Stimulated activated CD4-positive, alpha-beta T cell treated with anti-CD3 and anti-CD28 coated beads, Interleukin-12 subunit alpha, Interleukin-12 subunit beta, amount 100 ng/mL, for 48 hours (primary cell): ENCODE measurements at places on chromosomes 1 and 21.
A peak's percentile ranks its signal among the peaks of the same experiment; 100 is the strongest.

DNA sequence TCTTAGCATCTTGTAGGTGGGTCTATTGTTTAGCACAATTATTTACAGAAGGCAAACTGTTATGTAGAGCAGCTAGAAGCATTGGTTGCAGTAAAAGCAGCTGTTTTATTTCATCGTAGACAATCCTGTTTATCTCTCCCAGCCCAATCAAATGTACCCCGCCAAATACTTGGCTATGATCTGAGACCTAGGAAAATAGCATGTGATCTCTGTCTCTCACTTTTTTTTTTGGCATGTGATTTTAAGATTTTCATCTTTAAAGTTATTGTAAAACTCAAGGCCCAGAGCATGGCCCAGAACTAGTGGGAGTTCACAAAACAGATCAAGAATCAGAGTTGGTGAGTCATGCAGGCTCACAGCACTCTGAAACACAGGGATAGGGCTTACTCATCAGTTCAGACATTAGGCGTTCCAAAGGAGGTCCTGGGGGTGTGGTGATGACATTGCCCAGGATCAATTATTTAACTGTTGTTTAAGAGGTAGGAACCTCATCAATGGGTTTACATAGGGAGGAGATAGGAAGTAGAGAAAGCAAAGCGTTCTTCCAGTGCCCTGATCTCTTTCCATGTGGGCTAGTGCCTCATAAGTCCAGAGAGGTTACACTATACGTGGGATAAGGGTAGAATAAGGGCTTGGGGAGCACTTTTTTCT lies 40.2 kb downstream of the TBX19 start:
- DNase-seq: peak; percentile 5

- DNase-seq: peak; percentile 2
Measured at GRCh38 chr1:10338047-10338446, 60.8 kb upstream of the PGD start.

DNA sequence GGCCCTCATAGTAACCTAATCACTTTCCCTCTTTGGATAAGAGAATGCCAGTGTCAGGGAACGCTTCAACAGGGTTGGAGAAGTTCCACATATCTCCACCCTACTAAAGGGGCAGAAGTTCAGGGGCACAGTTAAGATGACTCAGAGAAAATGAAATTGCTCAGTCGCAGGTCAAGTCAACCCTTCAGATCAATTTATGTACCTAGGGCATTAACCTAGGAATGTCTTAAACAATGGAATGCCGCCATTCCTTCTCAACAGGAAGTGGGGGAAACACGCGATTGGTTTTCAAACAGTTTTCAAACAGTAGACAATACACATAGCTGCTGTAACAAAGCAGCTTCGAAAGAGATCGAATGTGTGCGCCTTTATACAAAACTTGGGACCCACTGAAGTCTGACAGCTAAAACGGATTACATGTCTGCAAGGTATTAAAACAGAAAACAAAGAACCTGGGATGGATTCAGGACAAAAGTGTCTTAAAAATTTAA lies 897 bp downstream of the SLC25A24 start:
- no peak for DNase-seq

- DNase-seq: no peak
Measured at GRCh38 chr1:212401042-212401441, 13.6 kb downstream of the PACC1 start.

DNA sequence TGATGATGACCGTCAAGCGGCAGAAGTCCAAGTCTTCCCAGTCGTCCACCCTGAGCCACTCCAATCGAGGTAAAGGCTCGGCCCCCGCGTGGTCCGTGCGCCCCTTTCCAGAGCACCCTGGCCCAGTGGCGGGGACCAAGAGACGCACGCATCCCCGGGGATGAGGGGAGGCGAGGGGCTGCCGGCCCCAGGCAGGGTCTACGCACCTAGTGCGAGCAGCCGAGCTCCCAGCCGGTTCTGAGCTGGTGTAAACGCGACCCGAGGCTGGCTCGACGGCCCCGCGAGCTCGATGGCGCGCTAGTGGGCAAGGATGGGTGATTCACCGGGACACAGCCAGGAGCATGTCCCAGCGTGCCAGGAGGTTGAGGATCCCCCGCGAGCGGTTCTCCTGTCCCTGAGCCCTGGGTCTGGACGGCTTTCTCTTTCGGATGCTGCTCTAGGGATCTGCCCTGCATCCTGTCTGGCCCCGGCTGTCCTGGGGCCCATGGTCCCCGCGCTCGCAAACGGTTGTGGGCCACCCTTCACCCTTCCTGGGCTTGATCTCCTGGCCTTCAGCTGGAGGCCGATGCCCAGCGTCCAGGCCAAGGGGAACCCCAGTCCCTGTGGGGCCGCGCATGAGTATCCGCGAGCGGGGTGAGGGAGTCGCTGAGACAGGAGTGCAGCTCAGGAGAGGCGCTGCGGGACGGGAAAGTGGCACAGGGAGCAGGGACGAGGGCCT lies 689 bp downstream of the PKP1 start:
- DNase-seq: no peak

DNA sequence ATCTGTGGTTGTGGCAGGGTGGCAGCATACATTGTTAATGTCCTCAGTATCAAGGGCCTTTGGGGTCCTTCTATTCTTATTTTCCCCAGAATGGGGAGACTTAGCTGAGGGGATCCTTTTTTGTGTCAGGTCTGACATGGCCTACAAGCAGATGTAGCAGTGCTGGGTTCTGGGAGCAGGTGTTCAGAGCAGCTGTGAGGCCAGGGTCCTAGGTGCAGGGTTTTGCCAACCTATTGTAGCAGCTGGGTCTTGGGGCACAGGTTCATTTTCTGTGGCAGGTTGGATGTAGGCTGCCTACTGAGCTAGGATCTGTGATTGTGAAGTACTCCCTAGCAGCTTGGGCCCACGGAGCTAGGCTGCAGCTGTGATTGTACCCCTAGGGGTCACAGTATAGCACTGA lies 60.1 kb downstream of the DIPK1A start:
- DNase-seq: no peak

GRCh38 chr1:117096951-117097408 lies 24.6 kb downstream of the TRIM45 start:
- DNase-seq: no peak

- no peak for DNase-seq
Measured at GRCh38 chr1:226712742-226713419, 26.2 kb downstream of the ITPKB start.

GRCh38 chr1:209714338-209714737 lies 9.7 kb downstream of the HSD11B1 start:
- no peak for DNase-seq
